NCI-H446 (cell line): ENCODE measurements at places on chromosomes 4 and X.

DNA sequence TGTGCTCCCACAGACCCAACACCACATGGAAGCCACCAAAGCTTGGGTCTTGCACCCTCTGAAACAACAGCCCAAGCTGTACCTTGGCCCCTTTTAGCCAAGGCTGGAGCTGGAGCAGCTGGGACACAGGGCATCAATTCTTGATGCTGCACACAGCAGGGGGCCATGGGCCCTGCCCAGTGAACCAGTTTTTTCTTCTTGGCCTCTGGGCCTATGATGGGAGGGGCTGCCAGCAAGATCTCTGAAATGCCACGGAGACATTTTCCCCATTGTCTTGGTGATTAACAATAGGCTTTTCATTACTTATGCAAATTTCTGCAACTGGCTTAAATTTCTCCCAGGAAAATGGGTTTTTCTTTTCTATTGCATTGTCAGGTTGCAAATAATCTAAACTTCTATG is 49.0 kb downstream of the SPANXA2 start:
- DNase-seq = no peak

GRCh38 chrX:118530219-118530911 is 34.8 kb downstream of the DOCK11 start:
- DNase-seq = no peak

DNA sequence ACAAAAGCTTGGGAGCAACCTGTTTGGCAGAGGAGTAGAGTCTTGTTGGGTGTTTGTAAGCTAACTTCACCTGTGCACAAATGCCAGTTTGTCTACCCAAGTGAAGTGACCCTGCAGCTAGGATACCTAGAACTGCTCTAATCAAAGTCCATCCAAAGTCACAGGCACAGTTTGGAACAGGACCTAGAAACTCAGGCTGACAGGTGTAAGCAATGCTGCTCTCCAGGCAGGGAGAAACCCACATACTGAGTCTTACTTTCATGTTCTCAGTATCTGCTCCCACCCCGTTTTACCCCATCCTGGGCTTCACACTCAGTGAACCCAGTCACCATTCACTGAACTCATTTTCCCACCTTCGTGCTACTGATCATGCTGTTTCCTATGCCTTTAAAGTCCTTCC is 40.3 kb downstream of the MAML3 start:
- no peak for DNase-seq

- no peak for DNase-seq
Observed at GRCh38 chrX:110172215-110172614, 145.7 kb downstream of the AMMECR1 start.

DNA sequence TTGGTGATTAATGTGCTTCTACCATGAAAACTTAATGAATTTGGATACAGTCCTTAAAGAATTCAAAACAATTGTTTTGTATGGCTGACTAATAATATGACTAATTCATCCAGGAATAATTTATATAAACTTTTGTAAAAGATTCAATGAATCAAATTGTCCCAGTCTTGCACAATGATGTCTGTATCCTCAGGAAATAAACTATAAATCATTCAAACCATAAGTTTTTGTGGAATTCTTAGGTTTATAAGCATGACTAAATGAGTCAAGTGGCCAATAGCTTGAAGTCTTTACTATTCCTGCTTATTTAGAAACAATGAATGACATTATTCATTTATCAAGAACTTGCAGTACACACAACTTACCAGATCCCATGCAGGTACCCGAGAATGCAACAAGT is 935.0 kb upstream of the INTU start:
- DNase-seq = no peak

DNA sequence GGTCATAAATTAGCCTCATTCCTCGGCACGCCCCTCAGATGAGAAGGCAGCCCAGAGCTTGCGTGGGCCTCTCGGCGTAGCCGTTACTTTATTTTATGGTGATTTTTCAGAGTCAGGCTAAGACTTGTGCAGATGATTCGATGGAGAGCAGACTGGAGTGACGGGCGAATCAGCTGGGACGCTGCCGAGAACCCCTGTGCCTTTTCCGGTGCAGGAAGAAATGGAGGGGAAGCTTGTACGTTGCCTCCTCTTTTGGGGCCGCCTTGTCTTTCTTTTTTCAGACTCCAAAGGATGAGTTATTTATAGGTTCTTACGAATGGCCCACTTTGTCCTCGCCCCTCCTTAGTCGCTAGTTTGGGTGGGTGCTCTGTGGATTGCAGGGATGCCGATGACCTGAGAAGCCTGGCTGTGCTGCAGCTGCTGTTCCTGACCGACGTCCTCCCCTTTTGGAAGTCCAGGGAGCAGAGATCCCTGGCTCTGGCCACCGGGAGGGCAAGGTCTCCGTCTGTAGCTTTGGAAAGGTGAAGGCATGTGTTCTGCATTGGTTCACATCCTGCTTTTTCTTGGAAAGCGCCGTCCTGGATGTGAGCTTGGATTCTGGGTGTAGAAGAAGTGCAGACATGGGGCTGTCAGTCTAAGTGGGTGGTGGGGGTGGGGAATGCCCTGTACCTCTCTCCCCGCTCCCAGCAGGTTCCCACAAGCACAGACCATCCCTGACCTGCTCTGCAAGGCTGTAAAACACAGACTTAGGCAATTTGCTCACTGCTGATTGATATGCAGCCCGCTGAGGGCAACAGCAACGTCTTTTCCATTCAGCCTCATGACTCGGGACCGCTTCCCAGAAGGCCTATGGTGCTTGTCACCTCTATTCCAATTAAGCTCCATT is 9.3 kb downstream of the SORCS2 start:
- no peak for DNase-seq

DNA sequence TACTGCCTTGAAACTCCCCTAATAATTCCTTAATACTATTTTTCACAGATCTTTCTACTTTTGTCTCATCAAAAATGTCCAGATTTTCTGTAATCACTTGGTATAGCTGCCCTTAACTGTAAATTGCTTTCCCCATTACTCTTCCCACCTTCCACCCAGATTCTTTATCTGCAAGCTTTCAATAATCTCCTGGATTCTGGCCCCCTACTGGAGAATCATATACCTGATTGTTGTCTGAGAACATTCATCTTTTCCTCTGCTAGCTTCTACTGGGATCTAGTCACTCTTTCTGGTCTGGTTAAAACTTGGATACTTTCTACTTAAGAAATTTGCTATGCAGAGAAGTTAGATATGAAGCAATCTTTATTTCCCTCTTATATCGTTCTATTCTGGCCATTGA is 552.6 kb downstream of the PCDH19 start:
- DNase-seq = no peak

GRCh38 chr4:139223682-139224317 is 46.8 kb upstream of the ELF2 start:
- peak; percentile 65 for DNase-seq

- DNase-seq = no peak
Observed at GRCh38 chr4:48225368-48226141, 44.1 kb downstream of the TEC start.

DNA sequence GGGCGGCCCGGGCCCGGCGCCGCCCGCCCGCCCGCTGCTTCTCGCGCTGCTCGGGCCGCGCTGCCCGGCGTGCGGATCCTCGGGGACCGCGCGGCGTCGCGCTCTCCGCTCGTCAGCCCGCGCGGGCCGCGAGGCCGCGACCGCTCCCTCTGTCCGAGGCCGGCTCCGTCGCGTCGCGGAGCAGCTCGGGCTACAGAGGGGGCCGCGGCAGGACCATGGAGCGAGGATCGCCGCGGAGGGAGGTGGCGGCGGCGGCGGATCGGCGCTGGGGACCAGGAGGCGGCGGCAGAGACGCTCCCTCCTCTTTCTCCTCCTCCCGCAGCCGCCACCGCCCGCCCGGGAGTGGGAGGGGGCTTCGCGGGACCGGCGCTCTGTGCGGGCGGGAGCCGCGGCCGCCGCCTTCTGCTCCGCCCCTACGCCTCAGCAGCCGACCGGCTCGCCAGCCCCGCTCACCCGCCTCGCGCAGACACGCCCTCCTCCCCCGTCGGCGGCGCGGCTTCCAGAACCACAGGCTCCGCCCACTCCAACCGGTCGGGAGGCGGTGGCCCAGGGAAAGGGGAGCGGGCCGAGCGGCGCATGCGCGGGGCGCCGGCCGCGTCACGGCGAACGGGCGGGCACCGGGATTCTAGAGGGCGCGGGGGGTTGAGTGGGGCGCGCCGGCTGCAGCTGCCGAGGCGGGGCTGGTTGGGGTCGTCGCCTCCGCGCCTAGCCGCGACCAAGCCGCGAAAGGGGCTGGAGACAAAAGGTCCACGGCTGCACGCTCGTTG is at the start of gene CASK:
TSS of gene CASK (minus strand) at position 344 of the 767 bp plus-strand sequence. CDS start 566 bp downstream, outside the sequence.
- peak; percentile 83 for DNase-seq

DNA sequence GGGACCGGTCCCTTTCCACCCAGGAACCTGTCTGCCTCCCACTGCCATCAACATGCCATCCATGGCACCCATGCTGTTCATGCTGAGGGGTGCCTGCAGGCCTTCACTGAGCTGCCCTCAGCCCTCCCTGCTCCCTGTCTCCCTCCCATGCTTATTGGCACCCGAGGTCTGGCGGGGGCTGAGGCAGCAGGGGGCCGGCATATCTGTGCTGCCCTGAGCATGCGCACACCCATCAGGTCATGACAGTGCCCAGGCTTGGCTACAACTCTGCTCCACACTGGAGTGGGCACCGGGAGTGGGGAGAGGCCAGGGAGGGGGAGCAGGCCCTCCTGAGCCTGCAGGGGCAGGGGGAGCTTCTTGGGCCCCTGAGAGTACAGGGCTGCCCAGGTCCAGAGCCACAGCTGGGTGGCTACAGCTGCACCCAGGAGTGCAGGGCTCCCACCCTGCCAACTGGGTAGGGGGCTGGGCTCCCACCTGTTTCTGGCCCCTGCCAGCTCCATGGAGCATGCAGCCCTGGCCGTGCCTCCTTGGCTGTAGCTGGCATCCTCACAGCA is 395.8 kb upstream of the DMD start:
- no peak for DNase-seq

DNA sequence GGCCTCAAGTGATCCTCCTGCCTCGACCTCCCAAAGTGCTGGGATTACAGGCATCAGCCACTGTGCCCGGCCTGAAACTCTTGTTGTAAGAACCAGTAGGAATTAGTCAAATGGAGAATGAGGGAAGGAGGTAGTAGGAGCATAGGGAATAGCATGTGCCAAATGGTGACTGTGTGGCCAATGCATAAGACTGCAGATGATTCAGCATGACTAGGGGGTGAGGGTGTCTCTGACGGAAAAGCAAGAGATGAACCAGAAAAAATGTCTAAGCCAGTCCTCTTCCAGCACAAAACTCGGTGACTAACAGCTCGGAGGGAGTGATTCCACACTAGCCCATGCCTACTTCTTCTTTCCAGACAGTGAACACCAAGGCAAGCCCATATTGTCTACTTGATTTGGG is 58.2 kb upstream of the DUSP21 start:
- no peak for DNase-seq

GRCh38 chr4:105936901-105937300 is 41.6 kb downstream of the NPNT start:
- DNase-seq = no peak

DNA sequence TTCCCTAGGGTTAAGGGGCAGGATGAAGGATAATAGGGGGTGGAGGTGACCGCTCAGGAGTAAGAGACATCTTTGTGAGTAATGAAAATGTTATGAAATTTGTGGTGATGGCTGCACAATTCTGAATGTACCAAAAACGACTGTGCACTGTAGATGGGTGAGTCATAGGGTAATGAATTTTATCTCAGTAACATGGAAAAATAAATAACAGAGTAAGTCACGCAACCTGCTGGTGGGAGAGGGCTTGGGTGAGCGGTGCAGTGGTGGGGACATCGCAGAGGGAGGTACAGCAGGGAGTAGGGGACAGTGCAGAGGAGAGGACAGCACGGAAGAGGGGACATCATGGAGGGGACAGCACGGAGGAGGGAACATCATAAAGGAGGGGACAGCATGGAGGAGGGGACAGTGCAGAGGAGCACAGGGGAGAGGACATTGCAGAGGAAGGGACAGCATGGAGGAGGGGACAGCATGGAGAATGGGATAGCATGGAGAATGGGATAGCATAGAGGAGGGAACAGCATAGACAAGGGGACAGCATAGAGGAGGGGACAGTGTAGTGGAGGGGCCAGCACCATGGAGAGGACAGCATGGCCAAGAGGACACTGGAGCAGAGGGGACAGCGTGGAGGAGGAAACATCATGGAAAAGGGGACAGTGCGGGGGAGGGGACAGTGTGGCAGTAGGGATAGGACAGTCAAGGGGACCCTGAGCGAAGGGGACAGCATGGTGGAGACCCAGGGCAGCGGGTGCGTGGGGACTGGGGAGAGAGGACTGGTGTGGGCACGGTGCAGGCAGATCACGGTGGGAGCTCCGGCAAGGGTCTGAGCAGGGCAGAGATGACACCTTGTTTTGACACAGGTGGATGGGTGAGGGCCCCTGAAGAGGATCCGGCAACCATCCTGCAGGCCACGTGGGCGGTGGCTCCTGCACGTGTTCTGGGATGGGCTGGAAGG is 68.5 kb upstream of the MXD4 start:
- no peak for DNase-seq

GRCh38 chr4:123674762-123675465 is 278.3 kb downstream of the SPRY1 start:
- no peak for DNase-seq

DNA sequence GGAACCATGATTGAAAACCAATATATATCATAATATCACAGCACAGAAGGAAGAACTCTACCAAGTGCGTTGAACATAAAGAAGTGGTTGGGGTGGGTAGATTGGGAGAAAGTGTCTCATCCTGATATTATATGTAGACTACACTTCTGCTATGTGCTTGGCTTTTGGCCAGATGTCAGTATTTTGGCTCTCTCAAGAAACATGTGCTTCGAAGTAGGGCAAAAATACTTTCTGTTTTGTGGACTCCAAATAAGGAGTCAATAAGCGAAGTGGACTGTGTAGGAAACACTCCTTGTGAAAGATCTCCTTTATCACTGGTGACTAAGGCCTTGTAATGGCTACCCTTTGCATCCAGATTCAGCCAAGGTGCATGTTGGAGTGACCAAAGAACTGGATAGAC is 7.8 kb upstream of the HPSE start:
- DNase-seq = no peak

GRCh38 chrX:5314148-5314547 is 914.5 kb downstream of the NLGN4X start:
- DNase-seq = no peak

DNA sequence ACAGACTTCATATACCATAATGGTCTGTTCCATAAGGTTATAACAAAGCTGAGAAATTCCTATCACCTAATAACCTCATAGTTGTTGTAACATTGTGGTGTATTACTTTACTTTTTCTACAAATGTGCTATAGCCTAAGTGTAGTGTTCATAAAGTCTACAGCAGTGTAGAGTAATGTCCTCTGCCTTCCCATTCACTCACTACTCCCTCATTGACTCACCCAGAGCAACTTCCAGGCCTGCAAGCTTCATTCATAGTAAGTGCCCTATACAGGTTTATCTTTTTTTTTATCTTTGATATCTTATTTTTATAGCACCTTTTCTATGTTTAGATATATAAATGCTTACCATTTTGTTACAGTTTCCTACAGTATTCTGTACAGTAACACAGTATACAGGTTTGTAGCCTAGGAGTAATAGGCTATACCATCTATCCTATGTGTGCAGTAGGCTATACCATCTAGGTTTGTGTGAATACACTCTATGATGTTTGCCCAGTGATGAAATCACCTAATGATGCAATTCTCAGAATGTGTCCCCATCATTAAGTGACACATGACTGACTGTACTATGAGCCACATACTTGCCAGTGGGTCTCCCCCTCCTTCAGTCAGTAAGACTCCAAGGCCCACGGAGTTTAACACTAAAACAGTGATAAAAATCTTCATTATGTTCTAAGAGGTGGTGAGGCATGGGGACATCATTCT is 299.9 kb downstream of the UNC5C start:
- no peak for DNase-seq

GRCh38 chrX:133715715-133716114 is 269.7 kb downstream of the GPC3 start:
- no peak for DNase-seq

- DNase-seq = no peak
Observed at GRCh38 chr4:42078184-42078801, 74.2 kb downstream of the BEND4 start.
